Right ventricle myocardium superior (tissue), 1 donor: ENCODE measurements at places on chromosomes 5 and 9.

DNA sequence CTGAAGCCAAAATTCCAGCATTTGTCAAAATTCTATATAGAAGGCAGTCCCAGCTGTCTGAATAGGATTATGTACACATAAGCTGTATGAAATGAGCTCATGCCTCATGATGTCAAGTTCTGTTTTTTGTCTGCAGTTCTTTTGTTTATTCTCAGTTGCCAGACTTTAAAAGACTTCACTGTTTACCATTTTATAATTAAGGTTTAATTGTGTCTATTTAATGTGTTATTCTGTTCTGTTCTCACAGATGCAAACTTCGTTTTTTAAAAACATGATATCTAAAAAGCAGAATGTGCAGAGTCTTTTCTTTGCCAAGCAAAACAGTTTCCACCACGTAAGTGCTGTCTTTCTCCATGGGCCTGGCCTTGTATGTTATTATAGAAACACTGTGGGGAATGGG, 31.1 kb downstream of the ERAP1 start:
- no peak for DNase-seq

- no peak for DNase-seq
Measured at GRCh38 chr5:125176005-125176390, 429.6 kb upstream of the ZNF608 start.

- DNase-seq = no peak
Measured at GRCh38 chr9:35517131-35517530, 27.2 kb downstream of the RUSC2 start.

DNA sequence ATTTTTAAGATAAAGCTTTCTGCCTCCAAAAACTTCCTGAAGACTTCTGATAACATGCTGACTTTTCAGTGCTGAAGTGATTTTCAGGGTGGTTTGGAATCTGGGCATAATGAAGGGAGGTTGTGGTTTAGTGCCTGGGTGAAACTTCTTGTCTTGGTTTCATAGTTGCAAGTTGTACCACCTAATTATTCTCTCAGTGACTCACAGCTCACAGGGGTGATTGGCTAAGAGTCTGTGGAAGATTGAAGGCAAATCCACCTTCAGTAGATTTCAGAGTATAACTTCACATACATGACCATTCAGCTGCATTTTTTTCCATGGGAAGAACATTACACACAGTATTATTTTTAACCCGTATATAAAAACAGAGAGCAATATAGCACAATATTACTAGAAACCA, 199.9 kb downstream of the PTTG1 start:
- DNase-seq = no peak

- DNase-seq = no peak
Measured at GRCh38 chr9:134048582-134048968, 19.3 kb downstream of the BRD3 start.

GRCh38 chr5:155727512-155728145, 599.3 kb upstream of the SGCD start:
- no peak for DNase-seq

- no peak for DNase-seq
Measured at GRCh38 chr5:141735823-141736222, 53.8 kb upstream of the ARAP3 start.

DNA sequence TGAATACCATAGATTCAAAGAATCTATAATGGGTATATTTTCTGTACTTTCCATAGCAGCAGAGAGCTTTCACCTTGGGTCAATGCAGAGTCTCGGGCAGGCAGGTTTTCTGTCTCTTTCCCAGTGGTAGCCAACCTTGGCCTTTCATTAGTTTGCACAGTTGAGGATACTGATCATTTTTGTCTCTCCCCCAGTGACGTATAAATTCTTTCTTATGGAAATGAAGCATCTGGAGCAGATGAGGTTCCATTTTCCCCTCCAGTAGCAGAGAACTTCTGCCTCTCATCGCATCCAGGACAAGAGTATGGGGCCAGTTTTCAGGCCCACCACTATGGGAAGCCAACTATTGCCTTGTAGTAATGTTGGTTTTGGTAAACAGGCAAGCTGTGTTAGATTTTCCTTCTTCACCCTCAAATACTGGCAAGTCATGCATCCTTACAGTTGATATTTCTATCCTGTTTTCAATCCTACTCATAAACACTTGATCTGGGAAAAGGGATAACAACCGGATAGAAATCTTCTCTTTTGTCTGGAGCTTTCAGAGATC, 845.2 kb upstream of the CDH18 start:
- no peak for DNase-seq

DNA sequence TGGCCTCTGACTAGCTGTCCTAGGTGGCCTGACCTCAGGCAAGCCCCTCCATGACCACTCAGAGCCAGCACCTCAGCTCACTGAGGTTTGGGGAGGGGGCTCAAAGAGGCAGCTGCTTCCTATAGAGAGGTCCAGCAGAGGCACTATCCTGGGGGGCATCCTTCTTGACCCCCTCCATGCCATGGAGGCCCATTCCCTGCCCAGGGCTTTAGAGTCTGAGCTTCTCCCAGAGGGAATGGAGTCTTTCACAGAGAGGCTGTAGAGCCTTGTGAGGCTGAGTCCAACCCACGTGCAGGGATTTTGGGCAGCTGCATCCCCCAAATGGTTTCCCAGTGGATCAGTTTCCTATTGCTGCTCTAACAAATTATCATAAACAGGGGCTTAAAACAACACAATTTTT, 16.9 kb downstream of the IRF1 start:
- no peak for DNase-seq

DNA sequence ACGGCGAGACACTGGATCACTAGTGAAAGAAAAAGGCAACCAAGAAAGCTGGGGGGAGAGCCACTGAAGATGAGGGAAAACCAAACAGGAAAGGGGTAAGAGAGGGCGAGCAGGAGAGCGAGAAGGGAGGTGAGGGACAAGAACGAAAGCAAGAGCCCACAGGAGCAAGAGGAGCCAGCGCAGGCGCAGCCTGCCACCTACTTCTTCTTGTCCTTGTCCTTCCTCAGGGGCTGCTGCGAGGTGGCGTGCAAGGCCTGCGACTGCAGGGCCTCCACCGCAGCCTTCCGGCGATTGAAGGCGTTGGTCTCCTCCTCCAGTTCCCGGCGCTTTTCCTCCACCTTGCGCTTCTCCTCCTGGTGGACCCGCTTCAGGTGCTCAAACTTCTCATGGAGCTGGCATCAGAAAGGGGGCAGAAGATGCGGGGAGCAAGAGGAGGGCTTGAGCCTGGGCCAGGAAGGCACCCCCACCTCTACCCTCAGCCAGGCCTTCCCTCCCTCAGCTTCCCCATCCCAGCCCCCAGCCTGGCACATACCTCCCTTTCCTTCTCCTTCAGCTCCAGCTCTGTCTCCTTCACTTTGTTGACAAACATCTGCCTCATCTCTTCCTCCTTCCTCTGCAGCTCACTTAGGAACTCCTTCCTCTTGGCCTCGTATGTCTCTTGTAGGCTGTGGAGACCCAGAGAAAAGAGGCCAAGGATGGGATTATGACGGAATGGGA, 13.5 kb downstream of the CCNI2 start:
- DNase-seq = no peak

- no peak for DNase-seq
Measured at GRCh38 chr5:92518318-92518904, 1062.6 kb downstream of the NR2F1-AS1 start.

DNA sequence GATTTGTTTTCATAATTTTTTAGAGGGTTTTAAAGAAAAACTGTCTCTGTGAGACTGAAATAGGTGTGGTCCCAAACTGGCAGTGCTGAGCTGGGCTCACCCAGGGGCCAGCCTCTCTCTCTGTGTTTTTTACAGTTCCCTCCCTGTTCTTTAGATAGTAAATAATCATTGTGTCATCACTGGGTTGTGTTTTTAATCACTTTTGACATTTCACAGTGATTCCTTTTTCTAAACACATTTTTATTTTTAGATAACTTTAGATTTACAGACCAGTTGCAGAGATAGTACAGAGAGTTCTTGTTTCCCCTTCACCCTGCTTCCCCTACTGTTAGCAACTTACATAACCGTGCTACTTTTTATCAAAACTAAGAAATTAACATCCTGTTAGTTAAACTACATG, 44.4 kb downstream of the MAP1B start:
- no peak for DNase-seq

DNA sequence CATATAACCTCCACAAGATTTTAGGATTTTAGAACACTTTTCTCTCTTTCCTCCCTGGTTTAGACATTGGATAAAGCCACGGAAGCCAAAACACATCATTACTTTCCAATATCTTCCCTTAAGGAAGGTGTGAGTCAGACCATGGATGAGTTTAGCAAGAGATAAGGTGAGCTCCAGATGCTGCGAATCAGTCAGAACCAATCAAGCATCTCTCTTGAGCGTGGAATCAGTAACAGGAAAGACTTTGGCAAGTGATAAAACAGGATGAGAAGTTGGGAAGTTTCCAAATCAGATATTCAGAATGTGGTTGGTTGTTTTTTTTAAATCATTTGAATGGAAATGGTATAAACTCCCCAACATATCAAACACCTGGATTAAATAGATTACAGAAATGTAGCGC, 397.8 kb downstream of the EFNA5 start:
- DNase-seq = no peak

DNA sequence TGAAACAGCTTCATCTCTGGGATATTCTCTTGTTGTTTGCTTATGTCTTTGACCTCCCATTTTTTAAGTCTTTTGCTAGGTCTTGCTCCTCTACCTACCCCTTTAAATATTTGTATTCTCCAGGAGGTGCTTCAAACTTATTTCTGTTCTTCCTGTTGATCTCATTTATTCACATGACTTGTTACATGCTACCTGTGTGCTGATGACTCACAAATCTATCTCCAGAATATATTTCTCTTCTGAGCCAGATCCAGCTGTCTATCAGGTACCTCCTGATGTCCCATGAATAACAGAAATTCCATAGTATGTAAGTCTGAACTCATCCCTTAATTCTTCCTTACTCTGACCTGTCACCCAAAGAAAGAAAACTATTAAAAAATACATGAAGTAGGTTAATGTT, 11.0 kb downstream of the NIPBL start:
- no peak for DNase-seq

GRCh38 chr5:458547-459353, 15.8 kb downstream of the EXOC3 start:
- peak; percentile 36 for DNase-seq

- no peak for DNase-seq
Measured at GRCh38 chr9:117414220-117414905, 494 bp downstream of the ASTN2 start.

DNA sequence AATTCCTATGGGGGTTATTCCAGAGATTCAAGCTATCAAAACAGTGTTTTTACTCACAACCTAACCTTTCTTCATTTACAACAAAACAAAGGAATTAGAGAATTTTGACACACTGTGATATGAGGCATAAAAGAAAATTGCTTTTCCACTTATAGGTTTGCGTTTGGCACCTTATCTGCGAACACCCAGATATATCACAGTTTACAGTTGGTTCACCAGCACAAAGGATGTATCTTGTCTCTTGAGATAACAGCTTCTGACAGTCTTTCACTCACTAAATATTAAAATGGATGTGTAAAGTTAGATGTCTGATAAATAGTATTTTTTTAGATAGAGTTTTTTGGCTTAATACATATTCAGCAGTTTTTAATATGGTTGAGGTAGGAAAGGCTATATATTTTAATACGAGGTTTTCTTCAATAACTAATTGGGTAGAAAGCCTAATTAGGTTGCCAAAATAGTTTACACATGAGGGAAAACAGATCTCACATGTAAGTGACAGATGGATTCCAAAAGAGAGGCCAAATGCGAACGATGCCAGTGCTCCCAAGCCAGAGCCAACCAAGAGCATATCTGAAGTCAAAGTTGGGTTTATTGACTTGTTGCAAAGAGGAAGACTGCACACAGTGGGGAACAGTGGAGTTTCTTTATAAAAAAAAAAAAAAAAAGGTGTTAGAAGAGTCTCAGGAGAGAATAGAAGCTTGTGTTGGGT, 1495.2 kb downstream of the MAT2B start:
- no peak for DNase-seq

DNA sequence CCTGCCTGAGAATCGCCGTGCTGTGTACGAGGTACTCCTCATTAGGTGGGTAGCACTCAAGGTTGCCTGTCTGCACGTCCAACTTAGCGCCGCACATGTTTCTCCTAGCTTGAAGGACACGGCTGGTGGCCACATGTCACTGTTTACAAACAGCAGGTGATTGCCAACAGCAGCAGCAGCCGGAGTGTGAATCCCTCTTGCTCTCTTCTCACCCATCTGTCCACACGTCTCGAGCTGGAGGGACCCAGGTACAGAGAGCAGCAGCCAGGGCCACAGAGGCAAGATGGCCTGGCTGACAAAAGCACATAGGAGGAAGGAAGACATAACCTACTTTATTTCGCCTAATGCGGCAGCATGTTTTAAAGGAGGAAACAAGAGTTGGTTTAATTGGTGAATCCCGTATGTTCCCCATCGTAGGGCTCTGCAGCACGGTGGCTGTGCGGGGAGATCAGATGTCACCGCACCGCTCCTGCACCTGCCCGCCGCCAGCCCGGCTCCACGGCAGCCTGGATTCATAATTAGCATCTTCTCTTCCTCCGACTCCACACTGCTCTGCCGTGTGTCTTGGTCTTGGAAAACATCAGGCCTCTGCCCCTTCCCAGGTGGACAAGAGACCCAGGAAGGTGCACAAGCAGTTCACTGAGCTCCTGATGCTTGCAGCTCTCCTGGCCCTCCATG, 201.6 kb upstream of the IRX1 start:
- no peak for DNase-seq

- no peak for DNase-seq
Measured at GRCh38 chr9:549455-549997, 292.0 kb upstream of the DMRT1 start.

DNA sequence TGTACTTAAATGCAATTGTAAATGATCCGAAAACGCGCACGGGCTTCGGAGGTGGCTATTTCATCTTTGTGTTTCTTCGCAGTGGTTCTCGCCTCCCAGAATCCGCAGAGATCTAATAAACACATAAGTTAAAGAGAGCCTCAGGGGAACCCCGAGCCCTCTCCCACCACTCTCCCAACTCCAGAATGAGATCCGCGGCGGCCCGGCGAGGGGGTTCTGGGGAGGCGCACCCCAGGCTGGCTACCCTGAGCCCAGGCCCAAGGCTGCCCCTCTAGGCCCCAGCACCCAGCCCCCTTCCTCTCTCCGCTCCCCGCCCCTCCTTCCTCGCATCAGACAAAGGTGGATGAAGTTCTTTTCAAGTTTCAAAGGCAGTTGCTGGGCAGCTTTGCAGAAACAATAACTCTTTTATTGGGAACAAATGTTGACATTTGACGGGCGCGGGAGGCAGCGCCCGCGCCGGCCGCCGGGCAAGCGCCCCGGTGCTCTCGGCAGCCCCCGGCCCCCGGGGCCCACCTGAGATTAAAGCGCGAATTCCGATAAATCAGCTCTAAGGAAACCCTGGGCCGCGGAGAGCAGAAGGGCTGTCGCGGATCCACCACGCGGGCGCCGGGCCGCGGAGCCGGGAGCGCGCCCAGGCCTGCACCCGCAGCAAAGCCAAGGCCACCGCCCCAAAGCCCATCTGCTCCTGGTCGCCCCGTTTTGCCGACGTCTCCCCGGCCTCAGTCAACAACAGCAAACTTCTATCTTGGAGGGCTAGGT, 8.4 kb downstream of the IRX2 start:
- DNase-seq = no peak

- no peak for DNase-seq
Measured at GRCh38 chr5:34475249-34475966, 180.7 kb upstream of the RAI14 start.

- no peak for DNase-seq
Measured at GRCh38 chr5:78492650-78493049, 132.2 kb downstream of the SCAMP1 start.
